ENCODE measurements at places on chromosomes 16 and 17.

GRCh38 chr17:8072729-8073461, 14.6 kb downstream of the ALOX12B start:
- no peak for DNase-seq

DNA sequence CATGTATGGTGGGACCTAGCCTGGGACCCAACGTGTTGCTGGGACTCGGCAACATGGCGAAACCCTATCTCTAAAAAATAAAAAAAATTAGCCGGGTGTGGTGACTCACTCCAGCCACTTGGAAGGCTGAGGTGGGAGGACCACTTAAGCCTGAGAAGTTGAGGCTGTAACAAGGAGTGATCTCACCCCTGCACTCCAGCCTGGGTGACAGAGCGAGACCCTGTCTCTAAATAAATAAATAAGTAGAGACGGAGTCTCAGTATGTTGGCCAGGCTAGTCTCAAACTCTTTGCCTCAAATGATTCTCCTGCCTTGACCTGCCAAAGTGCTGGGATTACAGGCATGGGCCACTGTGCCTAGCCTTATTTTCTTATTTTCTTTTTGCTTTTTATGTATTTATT, 10.1 kb upstream of the CNP start:
- no peak for DNase-seq

DNA sequence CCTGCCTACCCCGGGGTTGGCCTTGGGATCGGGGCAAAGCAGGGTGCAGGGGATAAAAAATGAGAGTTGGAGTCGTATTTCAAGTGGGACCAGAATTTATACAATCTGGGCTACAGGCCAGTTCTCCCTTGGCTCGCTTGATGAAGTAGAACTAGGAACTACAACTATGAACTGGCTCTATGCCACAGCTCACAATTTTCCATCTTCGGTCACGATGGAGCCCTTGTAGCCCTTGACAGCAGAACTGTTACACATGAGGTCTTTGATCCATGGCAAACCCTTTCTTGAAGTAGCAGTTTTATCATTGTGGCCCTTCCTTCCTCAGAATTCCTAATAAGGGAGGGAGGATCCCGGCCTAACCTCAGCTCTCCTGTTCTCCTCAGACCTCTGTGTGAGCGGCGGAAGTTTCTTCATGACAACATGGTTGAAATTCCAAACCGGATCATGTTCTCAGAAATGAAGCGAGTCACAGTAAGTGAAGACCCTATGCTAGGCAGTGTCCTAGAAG, 17.1 kb downstream of the LIG3 start:
- DNase-seq: peak; percentile 76

DNA sequence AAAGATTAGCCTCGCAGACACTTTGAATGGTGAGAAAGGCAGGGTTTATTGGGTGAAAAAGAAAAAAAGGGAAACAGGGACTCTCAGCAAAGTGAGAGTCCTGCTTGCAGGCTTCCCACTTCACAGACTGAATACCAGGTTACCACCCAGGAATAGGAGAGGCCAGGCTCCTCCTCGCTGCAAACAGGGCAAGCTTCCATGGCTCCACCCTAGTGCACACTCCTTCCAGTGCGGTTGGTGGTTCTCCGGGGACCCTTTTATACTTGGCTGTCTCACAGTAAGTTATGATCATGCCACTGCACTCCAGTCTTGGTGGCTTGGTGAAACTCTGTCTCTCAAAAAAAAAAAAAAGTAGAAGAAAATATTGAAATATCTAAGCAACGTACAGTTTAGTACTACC, 30.5 kb upstream of the CDH8 start:
- no peak for DNase-seq

DNA sequence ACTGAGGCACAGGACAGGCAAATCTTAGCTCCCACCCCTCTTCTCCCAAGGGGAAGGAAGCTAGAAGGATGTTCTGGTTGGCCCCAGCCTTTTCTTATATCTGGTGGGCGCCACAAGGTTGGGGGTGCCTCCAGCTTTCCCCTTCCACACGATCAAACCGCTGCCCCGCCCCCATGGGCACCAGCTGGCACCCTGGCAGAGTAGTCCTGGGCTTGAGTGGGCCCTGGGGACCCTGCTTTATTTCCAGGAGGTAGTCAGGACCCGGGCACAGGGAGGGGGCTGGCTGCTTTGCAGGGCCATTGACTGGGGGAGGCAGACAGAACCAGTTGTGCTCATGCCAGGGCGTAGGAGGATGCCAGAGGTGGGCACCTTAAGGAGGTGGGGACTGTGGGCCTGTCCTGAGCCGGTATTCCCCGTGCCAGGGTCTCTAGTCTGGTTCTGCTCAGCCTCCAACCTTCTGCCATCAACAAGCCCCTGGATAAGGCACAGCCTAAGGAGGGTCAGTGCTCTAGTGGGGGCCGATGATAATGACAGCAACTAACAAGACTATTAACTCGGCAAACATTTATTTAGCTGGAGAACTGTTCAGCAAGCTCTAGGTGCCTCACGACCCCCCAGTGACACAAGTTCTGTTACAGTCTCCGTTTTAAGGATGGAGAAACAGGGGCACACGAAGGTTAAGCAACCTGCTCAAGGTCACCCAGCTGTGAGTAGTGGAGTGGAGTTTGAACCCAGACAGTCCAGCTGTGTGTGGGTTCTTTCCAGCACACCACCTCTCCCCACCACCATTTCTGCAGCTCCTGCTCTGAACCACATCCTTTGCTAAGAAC, 7.6 kb upstream of the PPP1R1B start:
- DNase-seq: no peak

DNA sequence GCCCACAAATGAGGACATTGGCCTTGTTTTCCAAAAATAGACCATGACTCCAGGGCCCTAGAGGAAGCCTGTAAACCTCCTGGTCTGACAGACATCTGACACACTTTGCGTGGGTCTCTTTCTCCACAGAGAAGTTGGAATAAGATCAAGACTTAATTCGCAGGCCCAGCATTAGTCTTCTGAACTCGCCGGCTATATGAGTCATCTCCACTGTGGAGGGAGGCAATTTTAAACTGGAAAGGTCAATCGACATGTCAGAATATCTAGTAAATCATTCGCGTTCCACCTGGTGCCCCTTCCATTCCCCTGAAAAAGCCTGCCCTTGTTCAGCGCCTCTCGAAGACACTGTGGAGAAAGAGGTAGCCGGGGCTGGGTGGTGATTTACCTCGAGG, 140.1 kb downstream of the CLEC16A start:
- DNase-seq: peak; percentile 64

Data from fibroblast of gingiva (primary cell).